EH (cell line): ENCODE measurements at places on chromosomes 2 and 18.

- no peak for DNase-seq
These were observed 86.6 kb downstream of the RND3 start for GRCh38 chr2:150400849-150401248.

DNA sequence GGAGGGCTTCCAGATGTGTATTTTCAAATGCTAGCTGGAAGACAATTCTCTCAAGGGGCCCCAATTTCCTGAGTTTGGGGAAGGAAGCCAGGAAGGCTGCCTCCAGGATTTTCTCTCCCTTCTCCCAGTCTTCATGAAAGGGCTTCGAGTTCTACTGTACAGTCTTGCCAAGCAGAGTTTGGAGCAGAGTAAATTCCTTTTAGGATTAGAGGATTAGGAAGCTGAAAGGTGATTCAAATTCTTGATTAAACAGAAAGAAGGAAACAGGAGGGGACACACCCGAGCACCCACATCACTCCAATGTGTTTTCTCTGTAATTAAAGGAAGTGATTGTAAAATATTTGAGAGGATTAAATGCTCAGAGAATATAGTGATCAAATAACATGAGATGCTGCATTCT is 217.8 kb downstream of the SETBP1 start:
- DNase-seq: no peak

DNA sequence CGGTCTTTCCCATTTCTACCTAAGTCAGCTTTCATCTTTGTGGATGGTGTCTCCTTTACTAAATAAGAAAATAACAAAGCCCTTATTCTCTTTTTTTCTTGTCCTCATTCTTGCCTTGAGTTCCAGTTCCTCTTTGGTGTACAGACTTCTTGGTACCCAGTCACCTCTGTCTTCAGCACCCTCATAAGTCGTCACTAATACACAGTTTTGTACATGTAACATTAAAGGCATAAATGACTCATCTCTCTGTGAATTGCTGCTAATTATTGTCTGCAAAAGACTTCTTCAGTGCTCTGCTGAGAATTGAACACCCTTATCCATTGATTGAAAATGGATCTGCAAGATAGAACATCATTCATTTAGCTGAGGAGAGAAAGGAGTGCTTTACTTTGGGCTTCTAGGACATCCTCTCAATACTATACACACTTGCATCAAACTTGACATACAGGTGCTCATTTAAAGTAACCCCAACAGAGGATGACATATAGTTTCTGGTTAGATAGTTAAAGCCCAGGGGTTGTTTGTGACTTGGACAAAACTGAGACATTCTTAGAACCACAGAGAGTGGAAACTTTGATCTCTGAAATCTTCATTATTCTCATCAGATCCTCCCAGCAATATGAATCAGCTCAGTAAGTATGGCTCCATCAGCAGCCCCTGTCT is 97.0 kb downstream of the XRCC5 start:
- no peak for DNase-seq

DNA sequence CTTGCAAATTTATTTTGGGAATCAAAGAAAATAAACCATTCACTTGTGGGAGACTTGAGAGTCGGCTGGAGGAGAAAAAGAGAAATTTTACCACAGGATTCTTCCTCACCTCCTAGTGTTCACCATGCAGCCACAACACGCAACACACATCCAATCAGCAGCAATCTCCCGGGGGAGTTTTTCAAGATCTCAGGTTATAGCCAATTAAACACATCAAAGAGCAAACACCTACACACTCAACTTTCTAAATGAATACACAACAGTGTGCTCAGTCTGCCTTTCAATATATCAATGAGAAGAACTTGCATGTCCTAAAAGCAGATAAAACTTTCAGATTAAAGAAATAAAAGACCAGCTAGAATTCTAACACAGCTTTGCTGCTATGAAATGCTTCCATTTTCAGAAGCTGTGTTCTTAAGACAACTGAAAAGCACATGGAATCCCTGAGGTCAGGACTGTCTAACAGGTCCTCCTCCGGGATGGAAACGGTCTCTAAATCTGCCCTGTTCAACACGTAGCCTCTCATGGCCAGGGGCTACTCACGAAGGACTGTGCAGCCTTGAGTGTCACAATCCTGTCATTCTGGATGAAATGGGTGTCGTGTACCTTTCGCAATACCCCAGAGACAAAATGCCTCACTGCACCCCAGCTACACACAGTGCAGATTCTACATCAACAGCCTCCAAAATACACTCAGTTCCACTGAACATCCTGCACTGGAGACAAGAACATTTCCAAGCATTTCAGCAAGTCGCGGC is 84.2 kb downstream of the ZNF516 start:
- DNase-seq: no peak

DNA sequence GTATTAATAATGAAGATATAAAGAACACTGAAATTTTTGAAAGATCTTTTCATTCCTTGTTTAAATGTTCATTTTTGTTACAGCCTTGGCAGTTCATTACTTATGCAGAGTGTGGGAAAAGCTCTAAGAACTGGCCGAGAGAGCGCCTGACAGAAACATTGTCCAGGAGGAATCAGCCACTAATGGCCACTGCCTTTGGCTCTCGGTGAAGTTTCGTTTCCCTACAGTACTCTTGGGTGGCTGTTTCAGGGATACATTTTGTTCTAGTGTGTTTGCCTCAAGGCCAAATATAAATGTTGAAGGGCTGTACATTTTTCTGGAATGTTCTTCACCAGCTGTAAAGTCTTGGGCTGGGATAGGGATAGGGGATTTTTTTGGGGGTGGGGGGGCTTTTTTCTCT is 10.7 kb downstream of the SPTBN1 start:
- no peak for DNase-seq

DNA sequence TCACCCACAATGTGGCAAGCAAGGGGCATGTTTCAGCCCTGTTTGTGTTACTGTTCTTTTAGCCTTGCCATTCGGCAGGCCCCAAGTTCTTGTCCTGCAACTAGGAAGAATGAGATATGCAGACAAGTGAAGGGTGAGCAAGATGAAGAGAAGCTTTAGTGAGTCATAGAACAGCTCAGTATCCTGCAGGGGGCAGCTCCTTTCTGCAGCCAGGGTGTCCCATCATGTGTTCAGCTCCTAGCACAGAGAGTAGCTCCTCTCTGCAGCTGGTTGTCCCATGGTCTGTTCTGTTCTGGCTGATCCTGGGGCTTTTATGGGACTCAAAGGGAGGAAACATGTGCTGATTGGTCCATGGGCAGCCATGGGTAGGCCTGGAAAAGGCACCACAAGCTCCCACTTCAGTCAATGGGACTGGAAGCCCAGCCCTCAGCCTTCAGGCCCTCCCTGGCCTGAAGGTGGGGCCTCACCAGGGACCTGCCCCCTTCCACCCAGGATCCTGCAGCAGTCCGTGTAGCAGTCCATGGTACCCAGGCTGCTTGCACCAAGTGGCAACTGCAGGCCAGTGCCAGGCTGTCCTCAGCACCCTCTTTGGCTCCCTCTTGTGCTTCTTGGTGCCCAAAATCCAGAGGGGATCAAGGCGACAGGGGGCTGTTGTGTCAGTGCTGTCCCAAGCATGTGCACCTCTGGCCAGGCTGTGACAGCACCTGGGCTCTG is 326.4 kb downstream of the NR4A2 start:
- DNase-seq: no peak

DNA sequence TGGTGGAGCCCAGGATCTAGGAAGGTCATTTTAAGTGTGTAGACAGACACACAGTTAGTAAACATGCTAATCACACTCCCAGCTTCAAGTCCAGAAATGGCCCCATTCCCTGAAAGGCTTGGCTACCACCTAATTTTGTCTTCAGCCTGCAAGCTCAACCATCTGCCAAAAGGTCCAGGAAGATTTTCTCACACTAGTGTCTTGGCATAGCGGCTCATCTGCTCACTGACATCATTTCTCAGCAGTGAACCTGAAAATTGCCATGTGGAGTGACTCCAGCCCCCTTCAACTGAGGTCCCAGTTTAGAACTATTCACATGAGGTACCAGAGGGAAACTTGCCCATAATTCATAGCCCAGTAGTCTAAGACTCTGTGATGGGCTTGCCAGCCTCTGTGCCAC is 748.9 kb downstream of the LRP1B start:
- no peak for DNase-seq

DNA sequence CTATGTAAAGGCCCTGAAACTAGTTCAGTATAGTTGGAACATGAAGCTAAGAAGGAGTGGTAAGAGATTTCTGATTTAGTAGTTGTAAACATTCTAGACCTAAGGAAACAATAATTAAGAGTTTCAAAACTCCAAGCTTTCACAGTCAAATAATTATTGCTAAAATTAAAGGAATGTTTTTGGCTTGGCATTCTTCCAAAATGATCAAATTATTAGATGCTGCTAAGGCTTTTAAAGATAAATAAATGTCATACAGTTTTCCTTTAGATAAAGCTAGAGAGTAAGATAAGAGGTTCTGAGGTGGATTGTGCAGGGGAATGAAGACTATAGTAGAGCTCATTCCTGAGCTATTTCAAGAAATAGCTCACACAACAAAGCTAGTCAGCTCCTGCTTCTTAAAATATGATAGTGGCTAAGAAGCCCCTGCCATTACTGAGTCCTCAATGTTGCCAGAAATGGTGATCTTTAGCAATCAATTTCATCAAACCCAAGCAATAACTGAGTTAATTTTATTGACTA is 45.3 kb downstream of the ZC3H15 start:
- no peak for DNase-seq

GRCh38 chr2:169819106-169819505 is 5.6 kb downstream of the METTL5 start:
- DNase-seq: peak; percentile 44

DNA sequence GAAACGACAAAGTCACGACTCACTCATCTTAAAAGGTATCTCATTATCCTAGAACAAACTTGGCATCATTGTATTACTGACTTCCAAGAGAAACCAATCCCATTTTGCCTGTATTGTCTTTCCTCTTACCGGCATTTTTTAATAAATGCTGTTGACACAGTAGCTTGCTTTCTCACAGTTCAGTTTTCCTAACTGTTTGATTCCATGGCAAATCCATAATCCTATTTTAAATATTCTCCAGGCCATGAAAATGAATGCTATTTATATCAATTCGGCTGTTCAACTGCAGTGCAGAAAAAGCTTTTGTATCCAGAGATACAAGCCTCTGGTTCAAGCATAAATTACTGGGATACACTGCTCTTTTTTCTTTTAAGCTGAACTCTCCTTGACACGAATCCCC is 1241.9 kb downstream of the DPP10 start:
- DNase-seq: no peak

GRCh38 chr2:202589582-202589949 is 45.2 kb upstream of the FAM117B start:
- DNase-seq: no peak

- DNase-seq: no peak
These were observed 232.0 kb downstream of the LDLRAD4 start for GRCh38 chr18:13450289-13451212.

DNA sequence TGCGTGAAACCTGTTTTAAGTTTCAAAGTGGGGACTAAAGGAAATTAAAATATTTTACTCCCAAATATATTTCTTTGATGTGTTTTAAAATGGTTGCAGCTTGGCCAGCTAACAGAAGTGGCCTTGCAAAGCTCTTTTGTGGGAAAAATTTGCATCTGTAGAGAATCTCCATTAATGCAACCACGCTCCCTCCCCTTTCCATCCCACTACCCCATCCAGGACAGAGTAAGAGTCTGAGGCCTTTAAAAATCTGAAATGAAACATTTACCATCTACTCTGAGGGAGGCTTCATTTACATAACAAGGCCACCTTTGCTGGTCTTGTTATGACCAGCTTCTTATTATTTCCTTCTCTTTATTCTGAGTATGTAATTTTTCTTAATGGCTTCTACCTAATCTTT is 63.5 kb downstream of the STAT4 start:
- no peak for DNase-seq

DNA sequence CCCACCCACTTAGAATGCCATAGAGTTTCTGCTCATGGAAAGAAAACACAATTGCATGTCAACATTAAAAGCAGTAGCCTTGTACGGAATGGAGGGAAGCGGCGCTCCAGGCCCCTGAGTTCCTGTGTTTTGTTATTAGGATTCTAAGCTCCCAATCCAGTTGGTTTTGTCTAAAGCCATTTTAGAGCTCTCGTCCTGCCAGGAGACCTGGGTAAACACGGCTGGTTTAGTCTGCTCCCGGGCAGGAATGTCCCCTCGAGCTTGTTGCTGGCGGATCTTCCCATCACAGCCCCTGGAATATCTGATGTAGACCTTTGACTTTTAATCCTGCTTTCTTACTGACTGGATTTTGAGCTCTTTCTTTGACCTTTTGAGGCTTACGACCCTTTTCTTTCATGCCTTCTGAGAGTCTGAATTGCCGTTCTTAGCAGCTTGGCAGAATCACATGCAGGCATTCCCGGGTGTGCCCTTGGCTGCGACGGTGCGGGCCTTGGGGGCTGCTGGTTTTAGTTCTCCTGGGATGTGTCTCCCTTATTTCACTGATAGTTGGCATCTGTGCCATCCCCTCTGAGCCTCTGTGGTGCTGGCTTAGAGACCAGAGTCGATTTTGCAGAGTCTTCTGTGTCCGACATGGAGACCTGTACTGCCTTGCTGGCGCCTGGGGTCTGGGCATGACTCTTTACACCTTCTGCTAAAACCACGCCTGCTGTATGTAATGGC is 25.4 kb downstream of the GREB1 start:
- no peak for DNase-seq

DNA sequence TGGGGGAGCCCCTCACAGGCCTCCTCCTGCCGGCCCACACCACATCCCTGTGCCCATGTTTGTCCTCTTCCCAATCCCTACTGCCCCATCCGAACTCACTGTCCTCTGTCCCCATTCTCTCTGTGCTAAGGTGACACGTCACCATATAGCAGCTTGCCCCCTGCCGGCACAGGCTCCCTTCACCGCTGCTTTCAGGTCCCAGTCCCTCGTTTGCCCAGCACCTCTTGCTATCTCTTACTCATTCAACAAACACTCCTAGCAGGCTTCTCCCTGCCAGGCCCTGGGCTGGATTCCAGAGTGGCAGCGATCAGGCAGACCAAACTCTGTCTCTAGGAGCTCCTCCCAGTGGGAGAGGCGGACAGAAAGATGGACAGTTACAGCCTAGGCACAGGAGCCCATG is 74.3 kb downstream of the TFCP2L1 start:
- no peak for DNase-seq

DNA sequence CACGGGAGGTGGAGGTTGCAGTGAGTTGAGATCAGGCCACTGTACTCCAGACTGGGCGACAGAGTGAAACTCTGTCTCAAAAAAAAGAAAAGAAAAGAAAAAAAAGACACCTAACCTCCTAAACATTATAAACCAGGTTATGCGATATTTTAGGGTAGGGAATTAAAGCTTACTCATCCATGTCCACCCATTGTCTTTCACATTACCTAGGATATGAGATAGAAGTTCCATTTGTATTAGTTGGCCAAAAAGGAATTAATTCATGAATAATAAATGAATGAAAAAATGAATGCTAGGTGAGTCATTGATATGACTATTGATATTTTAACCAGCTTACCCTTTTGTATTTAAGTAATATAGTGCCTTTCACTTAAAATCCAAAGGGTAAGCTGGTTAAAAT is 132.9 kb downstream of the FAM161A start:
- DNase-seq: no peak
